ENCODE measurements at places on chromosomes 7 and 10.

GRCh38 chr7:37982423-37982822 is 62.0 kb downstream of the EPDR1 start:
- no peak for DNase-seq

DNA sequence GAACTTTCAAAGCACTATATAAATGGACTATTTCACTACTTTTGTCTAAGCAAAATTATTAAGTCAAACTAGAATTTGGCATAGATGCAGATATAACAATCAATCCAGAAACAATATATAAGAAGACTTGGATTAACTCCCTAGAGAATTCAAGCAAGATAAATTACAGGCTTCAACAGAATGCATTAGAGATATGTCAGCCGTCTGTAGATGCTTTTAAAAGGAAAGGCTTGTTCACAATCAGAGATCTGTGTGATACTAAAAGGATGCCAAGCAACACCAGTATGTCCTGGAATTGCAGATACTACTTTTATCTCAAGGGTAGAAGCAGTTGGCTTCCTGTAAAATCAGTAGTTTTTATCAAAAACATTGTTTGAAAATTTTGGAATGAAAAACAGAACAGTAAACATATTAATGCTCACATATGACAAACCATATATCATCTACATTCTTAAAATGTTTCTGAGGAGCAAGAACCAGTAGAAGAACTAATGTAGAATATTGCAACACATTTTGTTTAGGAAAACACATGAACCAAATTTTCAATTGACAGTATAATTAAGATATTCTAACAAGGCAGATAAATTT is 947.9 kb upstream of the LRRN3 start:
- DNase-seq = no peak

GRCh38 chr10:116926426-116926825 is 77.1 kb downstream of the ENO4 start:
- DNase-seq = no peak

DNA sequence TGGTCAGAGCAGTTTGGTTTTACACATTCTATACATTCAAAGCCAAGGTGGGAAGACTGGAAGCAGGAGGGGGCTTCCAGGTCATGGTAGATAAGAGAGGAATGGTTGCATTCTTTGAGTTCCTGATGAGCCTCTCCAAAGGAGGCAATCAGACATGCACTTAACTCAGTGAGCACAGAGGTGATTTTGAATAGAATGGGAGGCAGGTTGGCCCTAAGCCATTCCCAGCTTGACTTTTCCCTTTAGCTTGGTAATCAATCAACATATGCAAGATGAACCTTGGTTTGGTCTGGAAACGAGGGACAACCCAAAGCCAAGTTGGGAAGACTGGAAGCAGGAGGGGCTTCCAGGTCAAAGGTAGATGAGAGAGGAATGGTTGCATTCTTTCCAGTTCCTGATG is 31.4 kb downstream of the TCERG1L start:
- no peak for DNase-seq

DNA sequence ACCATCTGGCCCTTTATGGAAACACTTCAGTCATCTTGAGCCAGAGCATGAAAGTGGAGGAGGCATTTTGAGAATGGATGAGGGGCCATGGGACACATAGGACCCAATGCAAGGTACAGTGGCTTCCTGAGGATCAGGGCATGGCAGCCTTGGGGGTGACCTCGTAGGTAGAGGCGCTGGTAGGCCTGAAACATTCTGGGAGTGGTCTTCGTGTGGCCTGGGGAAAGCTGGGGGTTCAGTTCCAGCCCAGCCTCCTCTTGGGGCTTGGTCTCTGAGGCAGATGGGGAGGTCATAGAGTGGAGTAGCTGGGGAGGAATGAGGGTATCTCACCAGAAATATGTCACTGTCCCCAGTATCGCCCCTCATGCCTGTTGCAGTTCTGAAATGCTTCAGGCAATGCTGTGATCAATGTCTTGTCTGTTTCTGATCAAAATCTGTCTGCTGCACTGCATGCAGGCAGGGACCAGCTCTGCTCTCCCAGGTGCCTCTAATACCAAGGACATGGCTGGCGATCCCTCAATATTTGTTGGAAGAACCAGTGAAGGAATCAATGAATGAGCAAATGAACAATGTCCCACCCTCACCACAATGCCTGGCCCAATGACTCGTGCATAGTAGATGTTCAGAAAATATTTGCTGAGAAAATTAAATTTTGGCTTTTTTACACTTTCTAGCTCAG is 90.9 kb downstream of the CHST15 start:
- no peak for DNase-seq

GRCh38 chr10:122225330-122225729 is 45.8 kb upstream of the BTBD16 start:
- DNase-seq = no peak

DNA sequence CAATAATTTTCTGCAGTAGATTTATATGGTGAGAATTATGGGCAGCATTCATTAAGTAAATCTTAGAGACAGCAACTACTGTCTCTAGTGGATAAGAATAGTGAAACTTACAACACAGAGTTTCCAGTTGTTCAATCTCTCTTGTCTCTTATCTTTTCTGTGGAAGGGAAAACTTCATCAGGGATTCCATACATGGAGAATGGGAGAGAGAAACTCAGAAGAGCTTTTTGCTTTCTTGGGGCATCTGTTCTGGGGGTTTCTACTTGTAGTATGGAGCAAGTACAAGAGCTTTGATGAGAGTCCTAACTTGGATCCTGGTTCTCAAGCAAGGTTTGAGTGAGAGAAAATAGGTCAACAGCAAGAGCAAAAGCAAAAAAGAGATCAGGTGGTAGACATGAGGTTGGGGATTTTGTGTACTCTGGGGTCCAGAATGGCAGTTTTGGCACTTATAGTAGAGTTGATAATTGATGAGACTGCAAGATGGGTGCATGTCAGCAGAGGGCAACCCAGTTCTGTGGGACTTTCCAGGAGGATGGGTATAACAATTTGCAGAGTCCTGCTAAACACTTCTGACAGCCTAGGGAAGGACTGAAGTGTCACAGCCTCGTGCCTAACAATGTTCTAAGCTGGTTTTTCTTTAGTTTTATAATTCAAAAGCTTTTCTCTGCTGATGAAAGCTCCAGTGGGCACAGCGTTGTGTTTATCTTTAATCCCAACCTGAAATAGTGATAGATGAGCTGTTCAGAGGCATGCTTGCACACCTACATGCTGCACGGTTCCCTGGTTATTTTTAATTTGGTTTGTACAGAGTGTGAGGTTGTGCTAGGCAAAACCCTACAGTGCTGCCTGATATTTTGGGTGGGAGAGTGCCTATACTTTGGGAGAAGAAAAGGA is 32.0 kb upstream of the STRIP2 start:
- DNase-seq = no peak

DNA sequence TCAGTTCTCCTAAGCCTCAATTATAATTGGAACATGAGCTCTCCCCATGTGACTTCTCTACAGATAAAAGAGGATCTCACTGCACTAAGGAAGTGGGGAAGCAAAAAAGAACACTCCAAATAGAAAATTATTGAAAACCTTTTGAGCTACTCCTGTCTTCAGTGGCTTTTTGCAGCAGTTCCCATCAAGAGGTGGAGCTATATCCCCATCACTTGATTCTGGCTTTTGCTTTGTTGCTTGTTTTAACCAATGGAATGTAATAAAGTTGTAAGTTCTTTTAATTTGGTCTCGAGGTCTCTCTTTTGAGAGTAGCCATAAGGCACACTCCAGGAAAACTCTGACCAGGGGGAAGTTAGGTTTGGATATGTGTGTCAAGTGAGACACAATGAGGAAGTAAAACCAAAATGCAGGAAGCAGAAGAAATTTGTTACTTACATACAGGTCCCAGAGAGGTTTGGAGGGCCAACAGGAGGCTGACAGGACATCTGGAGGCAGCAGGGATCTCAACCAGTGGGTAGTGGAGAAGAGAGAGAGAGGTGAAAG is 569.4 kb downstream of the HTR7 start:
- no peak for DNase-seq
